ENCODE measurements at places on chromosomes 5 and 9.

- no peak for DNase-seq
Measured at GRCh38 chr9:137374131-137374845, 48.7 kb downstream of the EXD3 start.

GRCh38 chr5:10594591-10595210 is 30.8 kb downstream of the ANKRD33B start:
- no peak for DNase-seq

DNA sequence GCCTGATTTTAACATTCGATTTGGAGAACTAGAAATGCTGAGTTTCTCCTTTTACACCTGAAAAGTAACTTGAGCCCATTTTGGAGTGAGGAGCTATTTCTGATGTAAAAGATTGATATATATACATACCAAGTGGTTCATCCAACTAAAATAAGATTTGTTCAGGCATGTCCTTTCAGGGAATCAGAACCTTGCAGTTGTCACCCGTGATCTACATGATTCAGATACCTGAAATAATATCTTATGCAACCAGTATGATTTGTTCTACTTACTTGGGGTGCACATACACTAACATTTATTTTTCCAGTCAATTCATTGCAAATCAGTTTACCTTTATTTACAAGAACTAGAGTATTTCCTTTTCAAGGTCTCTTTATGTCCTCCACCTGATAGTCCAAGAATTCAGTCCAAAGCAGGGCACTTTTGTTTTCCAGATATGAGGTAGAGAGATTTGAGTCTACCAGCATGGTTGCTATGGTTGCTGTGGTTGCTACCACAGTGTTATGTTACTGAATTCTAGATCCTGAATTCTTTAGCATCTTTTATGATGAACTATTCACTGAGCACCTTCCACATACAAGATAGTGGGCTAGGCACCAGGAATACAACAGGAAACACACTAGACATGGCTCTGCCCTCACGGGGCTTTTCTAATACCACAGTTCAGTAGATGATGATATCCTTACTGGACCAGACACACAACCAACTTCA is 49.3 kb downstream of the CCL28 start:
- no peak for DNase-seq

- no peak for DNase-seq
Measured at GRCh38 chr9:127175319-127175715, 52.9 kb upstream of the ANGPTL2 start.

DNA sequence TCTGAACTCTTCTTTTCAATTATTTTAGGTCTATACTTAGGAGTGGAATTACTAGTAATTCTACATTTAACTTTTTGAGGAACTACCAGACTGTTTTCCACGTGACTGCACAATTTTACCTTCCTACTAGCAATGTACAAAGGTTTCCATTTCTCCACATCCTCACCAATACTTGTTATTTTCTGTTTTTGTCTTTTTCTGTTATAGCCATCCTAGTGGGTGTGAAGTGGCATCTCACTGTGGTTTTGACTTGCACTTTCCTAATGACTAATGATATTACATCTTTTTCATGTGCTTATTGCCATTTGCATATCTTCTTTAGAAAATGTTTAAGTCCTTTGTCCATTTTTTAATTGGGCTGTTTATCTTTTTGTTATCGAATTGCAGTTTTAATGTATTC is 136.9 kb upstream of the EGFLAM start:
- DNase-seq: no peak

GRCh38 chr5:79486116-79486515 is 27.8 kb downstream of the HOMER1 start:
- DNase-seq: no peak

DNA sequence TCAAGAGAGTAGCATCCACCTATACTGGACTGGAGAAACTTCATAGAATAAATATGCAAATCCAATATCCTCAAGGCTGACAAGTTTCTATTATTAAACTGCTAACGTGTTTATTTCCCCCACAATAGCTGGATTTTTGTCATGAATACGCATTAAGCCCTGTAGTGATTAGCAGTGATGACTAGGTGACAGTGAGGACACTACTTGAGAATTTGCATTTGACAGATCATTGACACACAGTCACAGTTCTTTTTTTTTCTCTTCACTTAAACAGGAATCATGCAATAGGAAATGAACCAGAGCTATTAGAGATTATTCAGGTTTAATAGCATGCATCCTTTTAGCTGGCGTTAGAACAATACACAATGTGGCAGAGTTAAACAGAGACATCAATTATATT is 35.3 kb downstream of the MPDZ start:
- DNase-seq: no peak

GRCh38 chr5:170522211-170523141 is 18.7 kb downstream of the KCNIP1 start:
- DNase-seq: no peak

GRCh38 chr9:114845373-114845772 is 39.5 kb upstream of the TNFSF15 start:
- DNase-seq: no peak

- DNase-seq: no peak
Measured at GRCh38 chr5:170596482-170597044, 92.7 kb downstream of the KCNIP1 start.

DNA sequence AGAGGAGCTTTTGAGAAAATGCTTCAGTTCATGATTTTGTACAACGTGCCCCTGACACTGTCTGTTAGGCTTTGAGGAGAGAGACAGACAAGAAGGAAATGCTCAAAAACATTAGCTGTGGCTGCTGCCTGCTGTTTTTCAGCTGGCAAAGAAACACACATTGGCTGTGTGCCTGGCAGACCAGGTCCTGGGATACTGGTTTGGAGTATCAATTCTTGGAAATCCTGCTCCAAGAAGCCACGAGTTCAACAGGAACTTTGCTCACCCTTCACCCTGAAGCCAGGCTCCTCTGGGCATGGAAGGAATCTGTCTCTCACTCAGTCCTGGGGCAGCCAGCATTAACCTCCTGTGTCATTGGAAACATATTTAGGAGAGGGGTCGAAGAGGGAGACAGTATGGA is 245.5 kb downstream of the AUH start:
- DNase-seq: no peak

DNA sequence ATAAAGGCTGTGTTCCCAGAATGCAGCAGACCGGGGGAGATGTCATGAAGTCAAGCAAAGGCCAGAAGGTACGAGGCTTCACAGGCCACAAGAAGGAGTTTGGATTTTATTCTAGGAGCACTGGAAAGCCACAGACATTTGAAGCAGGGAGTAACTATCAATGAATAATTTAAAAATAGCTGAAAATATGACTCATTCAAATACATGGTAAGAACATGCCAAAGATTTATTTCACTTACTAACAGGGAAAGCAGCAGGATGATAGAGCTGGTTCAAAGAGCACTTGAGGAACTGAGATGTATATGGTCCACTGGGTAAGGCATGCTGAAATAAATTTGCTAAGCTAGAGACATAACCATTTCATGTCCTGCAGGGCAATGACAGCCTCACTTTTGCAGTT is 53.2 kb downstream of the MSX2 start:
- DNase-seq: no peak

GRCh38 chr5:139110526-139111168 is 87.5 kb downstream of the SIL1 start:
- DNase-seq: no peak

DNA sequence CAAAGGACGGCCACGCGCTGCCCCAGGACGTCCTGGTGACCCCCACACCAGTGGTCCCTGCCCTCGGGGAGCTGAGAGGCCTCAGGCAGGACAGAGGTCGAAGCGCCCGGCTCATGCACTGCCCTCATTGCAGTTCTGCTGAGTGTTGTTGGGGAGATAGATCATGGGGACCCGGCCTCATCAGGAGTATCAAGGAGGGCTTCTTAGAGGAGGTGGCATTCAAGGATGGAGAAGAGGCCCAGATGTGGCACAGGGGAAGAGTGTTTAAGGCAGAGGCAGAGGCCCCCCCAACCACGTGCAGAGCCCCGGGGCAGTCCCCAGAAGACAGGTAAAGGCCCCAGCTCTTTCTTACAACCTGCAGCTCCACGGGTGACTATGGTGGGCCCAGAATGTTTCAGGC is 26.2 kb downstream of the ASS1 start:
- DNase-seq: no peak

DNA sequence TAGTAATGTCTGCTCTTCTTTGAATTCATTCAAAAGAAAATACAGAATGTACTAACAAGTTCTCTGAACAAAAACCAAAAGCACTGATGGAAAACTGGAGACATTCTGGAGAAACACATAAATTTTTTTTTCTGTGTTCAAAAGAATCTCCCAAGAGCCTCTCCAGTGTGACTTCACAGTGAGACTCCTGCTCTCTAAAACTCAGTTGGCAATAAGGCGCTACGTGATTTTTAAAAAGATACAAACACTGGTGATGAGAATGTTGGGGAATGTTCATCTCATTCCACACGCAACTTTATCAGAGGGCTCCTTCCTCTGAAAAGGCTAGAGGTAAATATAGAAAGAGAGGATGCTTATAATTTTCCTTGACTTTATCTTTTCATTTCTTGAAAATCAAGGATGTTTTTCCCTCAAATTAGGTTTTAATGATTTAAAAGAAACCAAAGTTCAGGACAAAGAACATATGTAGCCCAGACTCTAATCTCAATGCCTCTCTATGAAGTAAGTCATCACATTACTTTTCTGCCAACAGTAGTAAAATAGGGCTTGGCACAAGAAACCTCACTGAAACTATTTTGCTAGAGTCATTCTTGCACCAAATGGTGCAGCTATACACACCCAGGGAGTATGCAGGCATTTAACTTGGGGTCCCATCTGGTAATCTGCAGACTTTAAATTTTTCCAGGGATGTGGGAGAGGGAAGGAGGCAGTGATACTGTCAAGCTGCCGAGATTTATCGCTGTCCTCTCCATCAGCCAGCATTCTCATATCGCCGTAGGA is 12.9 kb upstream of the AOPEP start:
- no peak for DNase-seq

- DNase-seq: no peak
Measured at GRCh38 chr9:96006296-96006879, 130.9 kb downstream of the ERCC6L2 start.

DNA sequence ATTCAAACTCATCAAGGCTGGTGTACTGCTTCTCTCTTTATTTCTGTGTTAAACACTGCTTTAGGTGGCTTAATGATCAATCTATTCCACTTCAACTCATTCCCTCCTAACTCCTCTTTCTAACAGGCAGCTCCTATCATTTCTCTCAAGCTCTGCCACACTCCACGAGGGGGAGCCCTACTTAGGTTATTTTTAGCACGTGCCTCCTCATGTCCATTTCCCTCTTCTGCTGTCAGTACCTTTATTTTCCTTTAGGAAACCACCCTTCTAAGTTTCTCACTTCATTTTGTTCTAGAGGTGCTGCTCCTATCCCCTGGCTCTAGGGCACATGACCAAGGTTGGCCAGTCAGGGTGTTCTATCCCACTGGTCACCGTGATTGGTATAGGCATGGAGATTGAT is 6.7 kb upstream of the BRINP1 start:
- DNase-seq: no peak

DNA sequence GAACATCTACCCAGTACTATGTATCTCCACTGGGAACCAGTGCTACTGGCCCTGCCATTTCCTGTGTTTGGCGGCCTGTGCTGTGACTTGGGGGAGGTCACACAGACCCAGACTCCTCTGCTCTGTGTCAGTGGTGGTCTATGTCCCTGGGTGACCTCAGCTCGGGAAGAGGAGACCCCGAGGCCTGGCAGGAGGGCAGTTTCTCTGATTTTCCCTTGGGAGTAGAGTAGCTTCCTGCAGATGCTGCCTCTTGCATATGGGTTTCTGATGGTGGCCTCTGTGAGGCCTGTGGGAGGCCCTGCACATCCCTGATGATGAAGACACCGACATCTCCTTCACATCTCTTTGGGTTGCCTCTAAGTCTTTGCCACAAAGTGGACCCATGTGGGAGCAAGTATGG is 13.0 kb upstream of the SMIM32 start:
- no peak for DNase-seq
